Uterus (tissue), 4 donors: ENCODE measurements at places on chromosomes 11 and 22. TPM values are rescaled to one million over a fixed set of nuclear protein-coding genes. Genes with fewer than 3 reads are reported as not detected.

KRTAP5-7 gene
- total RNA-seq = not detected

DBX1 gene
- not detected for total RNA-seq

TMPRSS4 gene
- total RNA-seq = not detected

EML3 gene
- 55.6 TPM for total RNA-seq

MMP8 gene
- not detected for total RNA-seq

DDIAS gene
- 6.2 TPM for total RNA-seq

CAPN5 gene
- 2.1 TPM for total RNA-seq

BARX2 gene
- not detected for total RNA-seq

ZNRF3 gene
- total RNA-seq = 23.2 TPM

MN1 gene
- 2.0 TPM for total RNA-seq

APOBEC3F gene
- total RNA-seq = 1.2 TPM

CASP1 gene
- 5.8 TPM for total RNA-seq

ZDHHC5 gene
- total RNA-seq = 27.2 TPM

MMP1 gene
- total RNA-seq = not detected

TIMP3 gene
- total RNA-seq = 551 TPM

TYMP gene
- 21.5 TPM for total RNA-seq

DNA sequence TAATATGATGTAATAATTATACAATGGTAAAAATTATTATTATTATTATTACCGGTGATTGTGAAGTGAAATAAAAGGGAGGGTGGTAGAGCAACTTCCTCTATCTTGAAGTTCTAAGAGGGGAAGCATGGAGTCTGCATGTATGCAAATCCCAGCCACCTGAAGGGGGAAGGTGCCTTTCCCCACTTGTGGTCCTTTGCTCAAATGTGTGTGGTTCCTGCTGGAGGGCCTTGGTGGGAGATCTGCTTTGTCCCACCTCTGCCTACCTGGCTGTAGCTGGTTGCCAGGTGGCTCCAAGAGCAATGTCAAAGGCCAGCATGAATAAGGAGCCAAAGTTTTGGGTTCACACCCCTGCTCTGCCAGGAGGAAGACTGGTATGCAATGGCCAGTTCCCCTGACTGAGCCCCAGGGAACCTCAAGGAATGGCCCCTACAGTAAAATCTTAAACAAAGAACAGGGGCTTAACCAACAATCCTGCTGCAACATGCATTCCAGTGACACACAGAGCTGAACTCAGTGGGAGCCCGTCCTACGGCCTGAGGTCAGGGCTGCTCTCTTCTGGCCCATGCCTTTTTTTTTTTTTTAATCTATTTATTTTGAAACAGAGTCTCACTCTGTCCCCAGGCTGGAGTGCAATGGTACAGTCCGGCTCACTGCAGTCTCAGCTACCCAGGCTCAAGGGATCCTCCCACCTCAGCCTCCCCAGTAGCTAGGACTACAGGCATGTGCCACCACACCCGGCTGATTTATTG, 8.5 kb downstream of the TMEM132A start:
- DNase-seq = no peak

- no peak for DNase-seq
These were observed at the start of gene TRPM5 for GRCh38 chr11:2443881-2444820. TRPM5 (minus strand) TSS chr11:2444514; CDS start chr11:2423036, 21,478 bp downstream.

GRCh38 chr11:119539583-119539982, 116.6 kb upstream of the THY1 start:
- no peak for DNase-seq

DNA sequence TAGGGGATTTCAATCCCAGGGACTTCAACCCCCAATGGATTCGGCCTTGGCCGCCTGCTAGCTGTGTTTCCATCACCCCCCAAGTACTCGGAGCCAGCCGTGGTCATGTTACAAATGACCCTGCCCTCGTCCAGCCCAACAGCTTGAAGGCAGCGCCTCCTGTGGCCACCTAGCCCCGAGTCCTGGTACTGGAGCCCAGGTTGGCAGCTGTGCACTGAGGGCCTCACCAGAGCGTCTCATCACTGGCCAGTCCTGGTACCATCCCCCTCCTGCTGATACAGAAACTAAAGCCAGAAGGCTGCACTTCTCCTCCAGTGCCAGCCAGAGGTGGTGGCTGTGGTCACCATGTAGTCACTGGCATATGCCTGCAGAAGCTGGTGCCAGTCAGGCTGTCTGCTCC, 44.9 kb upstream of the FADD start:
- peak; percentile 28 for DNase-seq

DNA sequence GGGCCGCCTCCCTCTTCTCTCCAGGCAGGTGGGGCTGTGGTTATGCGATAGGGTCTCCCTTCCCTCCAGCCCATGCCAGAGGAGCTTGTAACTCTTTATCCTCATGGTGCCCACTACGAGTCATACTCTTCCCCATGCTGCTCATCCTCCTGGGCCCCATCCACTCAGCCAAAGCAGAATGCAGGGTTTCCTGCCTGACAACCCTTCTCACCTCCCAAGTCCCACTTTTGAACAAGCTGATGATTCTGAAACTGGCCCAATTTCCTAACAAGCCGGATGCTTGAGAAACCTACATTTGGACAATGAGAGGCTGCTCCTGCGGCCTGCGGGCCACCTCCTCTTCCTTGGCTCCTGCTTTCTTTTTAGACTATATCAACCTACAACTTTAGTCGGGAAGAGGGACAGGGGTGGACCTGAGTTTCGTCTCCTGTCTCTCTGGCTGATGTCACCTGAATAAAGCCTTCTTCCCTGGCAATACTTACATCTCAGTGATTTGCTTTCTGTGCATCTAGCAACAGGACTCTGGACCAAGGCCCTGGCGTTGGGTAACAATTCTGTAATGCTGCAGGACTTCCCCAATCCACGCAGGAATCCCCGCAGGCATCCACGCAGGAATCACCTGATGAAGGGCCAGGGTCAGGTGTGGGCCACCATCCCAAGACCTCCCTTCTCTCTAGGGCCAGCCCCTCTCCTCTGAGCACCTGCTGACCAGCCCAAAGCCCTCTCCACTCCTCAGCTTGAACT, 1.5 kb upstream of the NDUFS8 start:
- no peak for DNase-seq

DNA sequence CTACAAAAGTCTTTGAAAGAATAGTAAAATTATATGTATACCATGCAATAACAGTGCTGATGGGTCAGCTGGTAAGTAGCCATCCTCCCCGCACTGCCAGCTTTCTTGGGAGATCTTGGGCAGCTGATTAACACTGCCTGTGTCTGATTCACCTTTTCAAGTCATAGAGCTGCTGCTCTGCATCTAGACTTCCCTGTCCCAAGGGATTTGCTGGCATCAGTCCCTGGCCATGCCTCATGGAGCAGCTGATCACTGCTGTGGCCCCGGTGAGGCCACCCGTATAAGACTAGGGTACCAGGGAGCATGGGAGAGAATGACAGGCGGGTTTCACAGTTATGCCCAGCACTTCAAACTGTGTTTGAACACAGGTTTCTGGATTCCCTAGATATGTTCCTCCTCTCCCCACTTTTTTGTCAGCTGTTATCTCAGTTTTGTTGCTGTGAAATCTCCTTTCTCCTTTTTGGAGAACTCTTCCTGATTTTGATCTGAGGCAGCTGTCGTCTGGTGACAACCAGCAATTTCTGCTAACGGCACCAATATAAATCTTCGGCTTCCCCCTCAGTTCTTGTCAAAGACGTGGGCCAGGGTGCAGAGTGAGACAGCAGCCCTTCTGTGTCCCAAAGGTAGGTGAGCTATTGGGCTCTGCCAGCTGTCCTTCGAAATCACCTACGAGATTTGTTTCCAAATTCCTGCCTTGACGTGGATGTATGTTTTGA, 438.9 kb downstream of the NTM start:
- DNase-seq = no peak

- DNase-seq = no peak
These were observed 169.1 kb downstream of the CADM1 start for GRCh38 chr11:115334932-115335788.

DNA sequence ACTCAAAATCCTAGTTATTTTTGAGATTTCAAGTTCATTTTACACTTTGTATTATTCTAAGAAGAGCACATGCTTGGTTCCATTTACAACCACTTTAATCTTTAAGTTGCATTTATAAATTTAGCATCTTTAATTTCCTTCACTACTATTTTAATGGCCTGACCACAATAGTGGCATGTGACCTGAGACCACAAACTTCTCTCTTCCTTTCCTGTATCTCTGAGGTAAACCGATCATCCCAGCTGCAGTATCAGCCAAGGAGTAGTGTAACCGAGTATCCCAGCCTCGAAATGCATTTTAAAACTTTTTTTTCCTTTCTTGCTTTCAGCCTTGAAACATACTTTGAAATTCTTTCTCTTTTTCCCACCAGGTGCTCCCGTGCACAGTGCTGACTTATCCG, 28.7 kb upstream of the CBX6 start:
- no peak for DNase-seq

DNA sequence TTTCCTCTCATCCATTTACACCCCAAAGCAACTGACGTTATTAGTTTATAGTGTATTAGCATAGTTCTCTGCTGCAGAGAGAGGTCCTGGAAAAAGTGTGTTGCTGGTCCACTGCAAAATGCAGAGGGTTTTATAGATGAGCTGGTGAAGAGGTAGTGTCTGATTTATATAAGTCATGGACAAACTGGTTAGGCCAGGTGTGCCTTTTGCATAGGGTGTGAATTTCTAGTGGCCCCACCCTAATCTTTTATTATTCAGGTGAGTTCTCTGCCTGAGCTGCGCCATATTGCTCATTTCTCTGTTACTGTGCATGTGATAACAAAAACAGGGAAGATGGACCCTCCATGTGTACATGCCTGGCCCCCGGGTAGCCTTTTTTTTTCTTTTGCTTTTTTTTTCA, 43.1 kb upstream of the TRIM77 start:
- no peak for DNase-seq

DNA sequence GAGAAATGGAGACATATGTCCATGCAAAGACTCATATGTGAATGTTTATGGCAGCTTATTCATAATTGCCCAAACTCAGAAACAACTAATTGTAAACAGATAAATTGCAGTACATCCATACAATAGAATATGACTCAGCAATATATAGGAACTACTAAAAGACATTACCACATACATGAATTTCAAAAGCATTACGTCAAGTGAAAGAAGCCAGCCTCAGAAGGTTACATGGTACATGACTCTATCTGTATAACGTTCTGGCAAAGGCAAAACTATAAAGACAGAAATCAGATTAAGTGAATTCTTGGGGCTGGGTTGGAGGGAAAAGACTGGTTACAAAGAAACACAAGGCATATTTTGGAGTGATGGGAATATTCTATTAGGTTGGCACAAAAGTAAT, 7.2 kb downstream of the KCTD21 start:
- DNase-seq = no peak

DNA sequence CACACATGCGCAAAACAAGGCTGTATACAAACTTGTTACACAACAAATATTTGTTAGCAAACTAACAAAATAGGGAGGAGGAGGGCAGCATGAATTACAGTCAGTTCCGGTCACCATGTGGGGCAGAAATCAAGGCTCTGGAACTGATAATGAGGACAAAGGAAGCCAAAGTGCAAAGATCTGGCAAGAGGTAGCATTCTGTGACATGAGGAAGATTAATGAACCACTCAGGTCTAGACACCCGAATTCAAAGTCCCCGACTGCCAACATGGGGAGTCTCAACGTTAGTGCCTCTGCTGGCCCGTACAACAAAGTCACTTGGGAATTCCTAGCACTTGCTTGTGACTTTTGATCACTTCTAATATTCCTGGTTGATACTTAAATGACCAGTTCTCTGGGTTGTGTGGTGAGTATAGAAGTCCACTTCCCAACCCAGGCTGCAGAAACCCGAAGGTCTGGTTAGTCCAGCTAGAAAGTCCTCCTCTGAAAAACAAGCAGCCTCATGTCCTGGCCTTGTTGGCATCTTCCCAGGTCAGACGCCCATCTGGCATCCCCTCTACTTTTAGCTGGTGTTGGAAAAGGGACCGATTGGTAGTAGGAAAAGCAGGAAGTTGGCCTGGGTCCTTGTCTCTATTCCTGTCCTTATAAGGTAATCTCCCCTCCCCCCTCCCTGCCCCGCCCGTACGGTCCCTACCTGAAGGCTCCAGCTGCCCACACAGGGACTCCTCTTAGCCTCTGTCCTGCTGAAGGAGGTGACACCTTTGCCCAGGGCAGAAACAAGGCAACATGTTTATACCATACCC, 1.6 kb downstream of the SUN2 start:
- peak; percentile 88 for DNase-seq

GRCh38 chr22:47145883-47146282, 383.4 kb downstream of the TBC1D22A start:
- DNase-seq = no peak

- no peak for DNase-seq
These were observed 17.2 kb downstream of the SUN2 start for GRCh38 chr22:38738475-38739070.

GRCh38 chr11:82229341-82229740, 504.3 kb downstream of the FAM181B start:
- DNase-seq = no peak

DNA sequence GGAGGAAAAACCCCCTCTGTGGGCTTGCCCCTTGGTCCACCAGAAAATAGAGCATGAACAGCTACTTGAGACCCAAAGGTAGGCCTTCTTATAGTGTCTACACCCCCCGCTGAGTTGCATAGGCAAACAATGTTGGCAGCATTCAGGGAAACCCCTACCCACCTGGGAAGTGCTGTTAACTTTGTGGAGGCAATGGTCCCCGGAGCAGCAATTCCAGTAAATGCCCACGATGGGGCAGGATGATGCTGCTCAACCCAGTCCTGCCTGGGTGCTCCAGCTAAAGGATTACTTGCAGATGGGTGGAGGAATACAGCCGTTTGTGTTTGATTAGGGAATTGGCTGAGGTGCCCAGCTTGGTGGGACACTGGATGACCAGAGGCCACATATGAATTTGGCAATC, 381.3 kb upstream of the ANO5 start:
- DNase-seq = no peak

GRCh38 chr11:90250970-90251369, 28.1 kb upstream of the CHORDC1 start:
- no peak for DNase-seq

- DNase-seq = no peak
These were observed 1.9 kb upstream of the ZBTB16 start for GRCh38 chr11:114057605-114058004.

DNA sequence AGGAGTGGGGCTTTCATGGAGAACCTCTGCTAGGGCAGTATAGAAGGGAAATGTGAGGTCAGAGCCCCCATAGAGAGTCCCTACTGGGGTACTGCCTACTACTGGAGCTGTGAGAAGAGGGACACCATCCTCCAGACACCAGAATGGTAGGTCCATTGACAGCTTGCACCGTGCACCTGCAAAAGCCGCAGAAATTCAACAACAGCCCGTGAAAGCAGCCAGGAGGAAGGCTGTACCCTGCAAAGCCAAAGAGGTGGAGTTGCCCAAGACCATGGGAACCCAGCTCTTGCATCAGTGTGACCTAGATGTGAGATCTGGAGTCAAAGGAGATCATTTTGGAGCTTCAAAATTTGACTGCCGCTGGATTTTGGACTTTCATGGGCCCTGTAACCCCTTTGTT, 245.6 kb downstream of the TENM4 start:
- no peak for DNase-seq

- no peak for DNase-seq
These were observed 45.4 kb downstream of the GRAMD1B start for GRCh38 chr11:123475469-123475868.

DNA sequence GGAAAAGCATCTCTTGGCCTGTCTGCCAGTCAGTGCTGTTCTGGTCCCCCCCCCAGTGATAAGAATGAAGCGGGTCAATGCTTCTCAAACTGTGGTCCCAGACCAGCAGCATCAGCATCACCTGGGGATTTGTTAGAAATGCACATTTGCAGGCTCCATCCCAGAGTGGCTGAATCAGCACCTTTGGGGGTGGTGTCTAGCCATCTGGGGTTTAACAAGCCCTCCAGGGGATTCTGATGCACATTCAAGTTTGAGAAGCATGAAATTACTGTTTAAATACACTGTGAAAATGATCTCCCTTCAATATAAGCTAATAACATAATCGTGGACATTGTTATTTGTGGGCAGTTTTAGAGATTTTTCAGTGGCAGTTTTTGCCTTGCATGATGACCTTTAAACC, 133.5 kb downstream of the MYO18B start:
- no peak for DNase-seq
